ENCODE measurements at places on chromosomes 1 and 21.

DNA sequence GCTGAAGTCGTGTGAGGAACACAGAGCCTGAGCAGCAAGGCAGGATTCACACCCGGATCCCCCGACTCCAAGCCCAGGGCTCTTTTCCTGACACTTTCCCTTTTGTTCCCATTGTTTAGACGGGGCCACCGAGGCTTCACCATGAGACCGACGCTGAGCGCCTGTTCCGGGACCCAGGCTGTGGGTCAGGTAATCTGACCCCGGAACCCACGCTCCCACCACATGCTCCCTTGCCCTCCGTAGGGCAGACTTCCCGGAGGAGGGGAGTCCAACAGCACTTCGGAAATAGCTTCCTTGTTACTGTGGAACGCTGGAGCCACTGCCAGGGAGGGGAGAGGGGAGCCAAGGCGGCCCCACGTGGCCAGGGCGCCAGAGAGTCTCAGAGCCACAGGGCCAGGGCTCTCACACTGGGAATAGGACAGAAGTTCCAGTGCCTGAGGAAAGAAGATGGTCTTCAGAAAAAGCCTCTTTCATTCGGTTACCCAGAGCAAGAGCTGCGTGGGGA lies 18.4 kb downstream of the RUNX3 start:
- peak; percentile 66 for DNase-seq

DNA sequence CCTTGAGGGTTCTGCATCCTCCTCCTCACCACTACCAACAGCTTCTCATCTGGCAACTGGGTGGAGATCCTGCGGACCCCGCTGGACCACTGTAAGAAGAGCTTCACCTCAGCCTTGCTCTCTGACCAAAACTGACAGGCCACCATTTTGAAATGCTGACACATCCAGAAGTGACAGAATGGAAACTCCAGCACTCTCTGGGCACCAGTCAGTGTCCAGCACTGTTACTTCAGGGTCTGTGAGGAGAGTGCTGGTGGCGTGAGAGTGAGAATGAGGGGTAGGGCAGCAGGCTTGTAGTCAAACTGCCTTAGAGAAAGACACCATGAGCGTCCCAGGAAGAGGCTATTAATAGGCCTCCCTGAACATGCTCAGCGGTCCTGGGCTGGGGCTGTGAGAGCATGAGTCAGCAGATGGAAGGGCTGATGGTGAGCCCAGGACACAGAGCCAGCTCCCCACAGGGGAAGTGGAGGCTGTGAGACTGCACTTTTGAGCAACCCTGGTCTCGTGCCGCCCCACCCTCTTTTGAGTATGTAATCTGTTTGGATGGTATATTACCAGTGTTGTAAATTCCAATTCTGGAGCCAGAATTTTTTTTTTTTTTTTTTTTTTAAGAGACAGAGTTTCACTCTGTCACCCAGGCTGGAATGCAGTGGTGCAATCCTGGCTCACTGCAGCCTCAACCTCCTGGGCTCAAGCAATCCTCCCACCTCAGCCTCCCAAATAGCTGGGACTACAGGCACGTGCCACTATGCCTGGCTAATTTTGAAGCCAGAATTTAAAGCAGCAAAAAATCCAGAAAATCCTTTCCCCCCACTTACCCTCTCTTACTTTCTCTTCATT lies 34.4 kb upstream of the SLC30A1 start:
- no peak for DNase-seq

- no peak for DNase-seq
These were observed 5.6 kb downstream of the COL8A2 start for GRCh38 chr1:36119456-36119855.

DNA sequence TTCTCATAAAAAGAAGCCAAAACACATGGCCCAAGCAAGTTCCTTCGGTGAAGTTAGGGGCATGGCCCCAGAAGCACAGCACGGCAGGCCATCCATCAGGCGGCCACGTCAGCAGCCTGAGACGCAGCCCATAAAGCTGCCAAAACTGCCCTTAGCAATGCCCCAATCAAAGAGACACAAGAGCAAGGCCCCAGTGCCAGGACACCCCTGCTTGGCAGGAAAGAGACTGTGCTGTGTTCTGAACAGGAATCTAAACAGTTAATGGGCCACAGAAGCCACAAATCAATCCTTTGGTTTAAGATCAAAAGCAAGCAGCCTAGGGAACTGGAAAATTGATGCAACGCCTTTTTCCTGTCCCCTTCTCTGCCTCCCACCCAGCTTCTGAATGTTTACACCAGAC lies 497.0 kb upstream of the USP24 start:
- DNase-seq: no peak

DNA sequence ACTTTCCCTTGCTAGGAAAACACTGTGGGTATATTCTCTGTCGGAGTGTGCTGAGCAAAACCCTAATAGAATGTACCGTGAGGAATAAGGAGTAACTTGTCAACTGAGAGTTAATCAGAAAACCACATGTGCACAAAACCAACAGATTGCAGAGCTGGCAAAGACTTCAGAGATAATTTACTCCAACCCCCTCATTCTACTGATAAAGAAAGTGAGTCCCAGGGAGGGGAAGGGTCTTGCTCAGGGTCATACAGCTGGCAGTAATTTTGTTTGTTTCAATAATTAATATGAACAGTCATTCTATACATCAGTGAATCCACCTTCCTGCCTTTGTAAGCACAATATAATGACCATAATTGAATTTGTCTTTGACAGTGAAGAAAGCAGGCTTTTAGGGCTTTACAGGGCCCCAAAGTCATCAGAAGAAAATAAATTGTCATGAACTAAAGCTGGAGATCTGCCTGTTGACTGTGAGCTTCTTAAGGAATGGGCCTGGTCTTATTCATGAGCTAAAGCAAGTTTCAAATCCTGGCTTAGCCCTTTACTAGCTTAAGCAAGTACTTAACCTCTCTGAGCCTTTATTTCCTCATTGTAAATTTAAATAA lies 67.2 kb upstream of the HOOK1 start:
- no peak for DNase-seq

DNA sequence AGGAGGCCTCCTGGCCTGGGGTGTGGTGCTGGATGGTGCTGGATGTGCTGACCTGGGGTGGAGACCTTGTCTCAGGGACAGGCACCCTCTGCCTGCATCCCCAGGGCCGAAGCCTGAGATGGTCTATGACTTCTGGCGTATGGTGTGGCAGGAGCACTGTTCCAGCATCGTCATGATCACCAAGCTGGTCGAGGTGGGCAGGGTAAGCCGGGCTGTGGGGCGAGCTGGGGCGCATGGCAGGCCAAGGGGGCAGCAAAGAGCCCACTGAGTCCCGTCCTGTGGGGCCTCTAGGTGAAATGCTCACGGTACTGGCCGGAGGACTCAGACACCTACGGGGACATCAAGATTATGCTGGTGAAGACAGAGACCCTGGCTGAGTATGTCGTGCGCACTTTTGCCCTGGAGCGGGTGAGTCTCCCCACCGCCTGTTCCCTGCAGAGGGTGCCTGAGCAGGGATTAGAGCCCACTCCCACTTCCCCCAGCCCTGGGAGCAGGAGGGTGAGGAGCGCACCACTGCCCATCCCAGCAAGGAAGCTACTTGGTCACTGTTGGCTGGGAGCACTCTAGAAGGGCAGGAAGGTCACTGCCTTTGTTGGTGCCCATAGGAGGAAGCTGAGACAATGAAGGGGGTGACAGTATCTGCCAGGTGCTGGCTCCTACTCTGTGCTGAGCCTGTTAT lies 75.2 kb downstream of the PTPRU start:
- no peak for DNase-seq

DNA sequence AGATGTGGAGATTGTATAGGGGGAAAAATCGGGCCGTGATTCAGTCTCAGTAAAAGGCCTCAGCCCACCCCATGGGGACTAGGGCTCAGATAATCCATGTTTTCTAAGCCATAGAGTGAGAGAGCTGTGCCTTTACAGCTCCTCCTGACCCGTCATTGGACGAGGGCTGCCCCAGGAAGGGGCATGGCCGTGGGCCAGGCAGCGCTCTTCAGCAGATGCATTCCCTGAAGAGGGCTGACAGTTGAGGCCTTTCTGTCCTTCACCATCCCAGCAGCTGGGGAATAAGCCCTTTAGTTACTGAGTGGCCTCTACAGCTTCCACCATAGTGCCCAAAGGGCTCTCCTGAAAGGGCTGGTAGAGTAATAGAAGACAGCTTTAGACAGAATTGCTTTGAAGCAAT lies 57.2 kb downstream of the ST3GAL3 start:
- no peak for DNase-seq

DNA sequence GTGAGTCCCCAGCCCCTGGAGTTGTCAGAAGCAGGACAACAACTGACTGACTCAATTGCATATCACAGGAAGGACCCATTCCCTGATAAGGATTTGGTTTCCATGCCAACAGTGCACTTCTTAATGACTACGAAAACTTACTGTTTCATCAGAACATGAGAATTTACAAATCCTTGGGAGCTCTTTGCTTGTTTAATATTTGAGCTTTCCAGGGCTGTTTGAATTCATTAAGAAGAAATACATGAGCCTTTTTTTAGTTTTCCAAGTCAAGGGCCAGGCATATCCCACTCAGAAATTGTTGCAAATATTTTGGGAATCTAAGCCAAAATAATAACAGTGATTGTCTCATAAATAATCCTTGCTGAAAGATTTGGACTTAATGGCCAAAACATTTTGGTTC lies 27.2 kb upstream of the COL24A1 start:
- no peak for DNase-seq

GRCh38 chr1:9050803-9051202 lies 18.6 kb downstream of the SLC2A5 start:
- DNase-seq: no peak

DNA sequence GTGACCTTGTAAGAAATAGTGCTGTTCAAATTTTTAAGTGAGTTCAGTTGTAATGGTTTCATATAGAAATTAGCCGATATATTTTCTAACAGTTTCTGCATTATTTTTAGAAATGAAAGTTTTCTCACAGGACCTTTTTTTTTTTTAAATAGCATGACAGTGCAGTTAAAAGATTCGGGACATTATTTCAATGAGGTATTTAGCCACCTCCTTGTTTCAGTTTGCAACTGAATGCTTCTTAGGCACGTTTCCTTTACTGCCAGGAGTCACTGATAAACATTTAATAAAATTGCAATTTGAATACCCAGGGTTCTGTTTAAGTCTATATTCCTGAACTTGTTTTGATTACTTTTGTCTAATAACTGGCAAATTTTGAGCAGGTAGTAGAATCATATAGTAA lies 304.7 kb downstream of the TM2D1 start:
- DNase-seq: no peak

GRCh38 chr1:4169991-4170390 lies 269.9 kb upstream of the C1orf174 start:
- DNase-seq: no peak

GRCh38 chr1:237228421-237228820 lies 186.4 kb downstream of the RYR2 start:
- DNase-seq: no peak

DNA sequence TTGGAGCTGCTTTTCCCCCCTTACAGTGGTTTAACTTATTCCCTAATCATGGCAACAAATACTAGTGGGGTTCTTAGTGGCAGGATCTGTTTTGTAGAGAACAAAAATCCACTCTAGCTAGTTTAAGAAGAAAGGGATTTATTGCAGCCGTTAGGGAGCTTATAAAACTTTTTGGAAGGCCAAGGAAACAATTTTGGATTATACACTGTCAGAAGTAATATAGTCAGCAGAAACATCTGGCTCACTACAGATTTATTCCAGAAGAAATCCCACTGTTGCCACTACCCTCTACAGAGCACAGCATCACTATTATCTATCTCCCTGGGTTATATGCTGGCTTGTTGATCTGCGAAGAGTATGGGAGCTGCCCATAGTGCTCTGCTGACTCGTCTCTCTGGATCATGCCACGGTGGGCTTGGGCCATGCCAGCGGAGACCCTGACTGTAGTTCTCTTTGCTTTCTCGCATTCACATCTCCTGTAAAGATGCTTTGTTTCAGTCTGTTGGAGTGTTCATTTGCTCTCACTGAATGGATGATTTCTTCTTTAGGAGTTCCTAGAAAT lies 107.5 kb downstream of the ODF2L start:
- DNase-seq: no peak

- no peak for DNase-seq
These were observed 70.5 kb downstream of the CD2 start for GRCh38 chr1:116824631-116825206.

DNA sequence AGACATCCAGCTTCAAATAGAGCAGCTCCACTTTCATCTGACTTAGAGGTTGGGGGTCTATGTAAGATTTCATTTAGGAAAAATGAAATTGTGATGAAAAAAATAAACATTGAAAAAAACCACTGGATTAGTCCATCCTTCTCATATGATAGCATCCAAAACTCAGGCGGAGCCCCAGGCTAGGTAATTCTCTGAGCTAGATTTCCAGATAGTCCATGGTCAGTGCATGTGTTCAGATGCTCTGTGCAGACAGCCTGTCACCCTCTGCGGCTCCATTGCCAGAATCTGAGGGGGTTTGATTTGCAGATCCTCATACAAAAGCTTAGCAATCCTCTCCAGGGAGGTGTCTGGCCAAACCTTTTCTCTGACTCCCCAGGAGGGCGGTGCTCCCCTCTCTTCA lies 49.2 kb downstream of the C8B start:
- no peak for DNase-seq

- no peak for DNase-seq
These were observed 247.0 kb downstream of the RERE start for GRCh38 chr1:8570465-8570864.

GRCh38 chr21:27407271-27407670 lies 440.4 kb upstream of the ADAMTS5 start:
- DNase-seq: no peak

DNA sequence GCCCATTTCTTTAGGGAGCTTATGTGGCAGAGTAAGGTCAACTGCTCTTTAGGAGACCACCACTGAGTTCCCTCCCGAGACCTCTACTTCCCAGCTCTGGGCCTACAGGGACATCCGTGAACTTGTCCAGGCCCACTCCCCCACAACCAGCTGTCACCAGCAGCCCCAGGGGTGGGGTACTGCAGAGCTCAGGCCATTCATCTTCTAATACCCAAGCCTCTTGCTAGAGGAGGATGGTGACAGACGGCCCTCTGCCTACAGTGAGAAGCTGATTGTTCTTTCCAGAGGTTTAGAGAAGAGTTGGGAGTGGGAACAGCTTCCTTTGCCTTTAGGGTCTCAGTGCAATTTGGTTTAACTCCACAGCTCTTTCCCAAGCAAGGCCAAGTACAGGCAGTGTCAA lies 33.2 kb upstream of the ARTN start:
- no peak for DNase-seq

Measured in amygdala (tissue), 56 donors.